ENCODE measurements at places on chromosomes 5 and 9. TPM values are rescaled to one million over a fixed set of nuclear protein-coding genes. Genes with fewer than 3 reads are reported as not detected.

The RIOK2 gene
- total RNA-seq = 30.5 TPM

The C5orf58 gene
- total RNA-seq = not detected

The CERCAM gene
- 9.3 TPM for total RNA-seq

The GOLM1 gene
- total RNA-seq = 11.5 TPM

The TEX53 gene
- total RNA-seq = not detected

The ACO1 gene
- 11.1 TPM for total RNA-seq

- H3K27ac ChIP-seq = no peak overlapping the region
- H3K4me1 ChIP-seq = peaks cover 19% of the 10 kb centered on the region
- H3K27me3 ChIP-seq = peaks cover 3% of the 10 kb centered on the region
- no peak overlapping the region for H3K4me3 ChIP-seq
Observed at GRCh38 chr5:113274836-113275414, 159.9 kb downstream of the TSSK1B start.

DNA sequence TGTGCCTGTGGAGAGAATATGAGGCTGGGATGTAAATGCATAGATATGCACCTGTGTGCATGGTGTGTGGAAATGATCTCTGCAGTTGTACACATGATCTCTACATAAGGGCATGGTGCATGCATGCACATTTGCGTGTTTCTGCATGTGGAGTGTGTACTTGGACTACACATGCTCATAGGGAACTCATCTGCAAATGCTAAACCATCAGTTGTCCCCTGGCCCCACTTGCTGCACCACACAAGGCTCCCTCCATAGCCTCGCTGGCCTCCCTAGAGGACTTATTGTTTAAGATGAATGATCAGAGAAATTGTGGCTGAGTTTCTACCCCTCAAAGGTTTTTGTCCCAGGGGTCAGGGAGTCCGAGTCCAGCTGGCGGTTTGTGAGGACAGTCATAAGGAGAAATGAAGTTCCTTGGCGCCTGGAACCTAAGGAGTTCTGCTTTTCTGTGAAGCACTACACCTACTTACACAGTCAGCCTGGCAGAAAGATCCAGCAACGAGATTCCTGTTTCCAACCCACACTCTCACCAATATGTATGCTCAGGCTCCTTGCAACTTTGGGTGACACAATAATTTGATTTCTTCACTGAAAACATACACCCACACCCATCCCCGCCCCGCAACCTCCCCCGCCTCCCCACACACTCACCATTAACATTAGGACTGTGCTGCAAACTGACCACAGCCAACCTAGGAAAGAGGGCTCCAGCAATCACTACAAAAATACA is 79.9 kb upstream of the CPEB4 start:
- no peak overlapping the region for H3K4me3 ChIP-seq
- H3K36me3 ChIP-seq = no peaks in the 10 kb centered on the region
- no peak overlapping the region for H3K27ac ChIP-seq
- no peaks in the 10 kb centered on the region for H3K4me1 ChIP-seq
- H3K27me3 ChIP-seq = no peaks in the 10 kb centered on the region

DNA sequence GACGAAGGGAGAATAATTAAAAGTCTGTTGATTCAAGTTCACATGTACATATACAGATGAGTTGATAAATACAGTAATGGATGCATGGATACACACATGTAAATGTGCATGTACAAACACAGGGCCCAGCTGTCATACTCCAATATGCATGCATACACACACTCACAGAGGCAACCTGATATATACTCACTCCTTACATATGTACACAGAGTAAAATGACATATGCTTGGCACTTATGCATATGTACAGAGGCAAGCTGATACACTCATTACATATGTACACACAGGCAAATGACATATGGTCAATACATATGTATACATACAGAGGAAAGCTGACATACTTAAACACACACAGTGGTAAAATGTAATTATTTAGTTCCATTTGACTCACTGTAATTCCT is 7.2 kb upstream of the TMEFF1 start:
- DNase-seq = no peak
- H3K4me3 ChIP-seq = no peak overlapping the region
- no peaks in the 10 kb centered on the region for H3K4me1 ChIP-seq
- H3K27me3 ChIP-seq = peaks cover 31% of the 10 kb centered on the region
- H3K27ac ChIP-seq = no peak overlapping the region

DNA sequence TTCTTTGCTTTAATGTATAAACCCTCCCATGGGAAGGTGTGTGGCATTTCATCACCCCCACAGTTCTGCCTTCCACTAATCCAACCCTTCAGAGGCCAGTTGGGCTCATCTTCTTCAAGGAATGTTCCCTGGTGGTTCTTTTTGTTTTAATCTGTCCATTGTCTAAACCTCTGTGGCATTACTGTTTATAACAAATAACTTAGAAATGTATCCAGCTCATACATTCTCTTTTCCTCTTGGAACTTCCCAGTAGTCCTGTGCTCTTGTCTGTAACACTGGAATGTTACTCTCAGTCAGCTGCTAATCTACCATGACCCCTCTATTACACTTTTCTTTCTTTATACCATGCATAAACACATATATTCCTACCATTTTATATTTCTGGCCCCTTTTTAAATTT is 213.5 kb upstream of the TARS1 start:
- no peak overlapping the region for H3K27ac ChIP-seq
- H3K36me3 ChIP-seq = no peaks in the 10 kb centered on the region
- no peak overlapping the region for H3K4me3 ChIP-seq
